ENCODE measurements at places on chromosomes 5 and 9.

- DNase-seq, result no peak
Observed at GRCh38 chr5:60487476-60487875, 212.5 kb downstream of the DEPDC1B start.

- no peak for DNase-seq
Observed at GRCh38 chr9:98667005-98667640, 41.6 kb downstream of the GABBR2 start.

GRCh38 chr9:112863214-112863613 lies 27.5 kb downstream of the SLC46A2 start:
- DNase-seq, result peak; percentile 42

- DNase-seq, result no peak
Observed at GRCh38 chr5:169429044-169429443, 128.1 kb upstream of the SLIT3 start.

- no peak for DNase-seq
Observed at GRCh38 chr5:164352695-164353094, 847.3 kb downstream of the MAT2B start.

GRCh38 chr5:66307647-66308241 lies 163.6 kb downstream of the SREK1 start:
- peak; percentile 72 for DNase-seq

- DNase-seq, result peak; percentile 53
Observed at GRCh38 chr9:69980041-69980440, 63.6 kb upstream of the MAMDC2 start.

GRCh38 chr9:114889802-114890224 lies 40.6 kb downstream of the TNFSF8 start:
- DNase-seq, result no peak

DNA sequence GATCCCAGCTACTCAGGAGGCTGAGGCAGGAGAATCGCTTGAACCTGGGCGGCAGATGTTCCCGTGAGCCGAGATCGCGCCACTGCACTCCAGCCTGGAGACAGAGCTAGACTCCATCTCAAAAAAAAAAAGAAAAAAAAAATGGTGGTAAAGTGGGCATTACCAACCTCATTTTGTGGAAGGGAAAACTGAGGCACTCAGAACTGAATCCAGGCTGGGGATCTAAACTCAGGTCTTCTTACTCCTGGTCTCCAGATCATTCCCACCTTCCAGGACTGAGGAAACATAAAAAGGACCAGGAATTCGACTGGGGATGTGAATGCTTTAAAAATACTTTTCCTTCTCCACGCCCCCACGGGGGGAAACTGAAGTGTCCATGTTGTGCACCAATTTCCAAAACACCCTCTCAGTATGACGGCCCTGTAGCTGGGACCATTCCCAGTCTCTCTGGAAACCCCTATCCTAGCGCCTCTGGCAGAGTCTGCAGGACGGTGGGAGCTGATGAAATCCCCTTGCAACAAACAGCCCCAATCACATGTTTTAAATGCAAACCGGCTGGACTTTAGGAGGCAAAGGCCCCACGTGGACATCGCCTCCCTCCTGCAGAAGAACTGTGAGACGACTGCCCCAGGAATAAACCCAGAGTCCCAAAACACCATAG lies 8.9 kb upstream of the AKNA start:
- peak; percentile 84 for DNase-seq

- DNase-seq, result no peak
Observed at GRCh38 chr9:35236692-35237091, 74.9 kb downstream of the UNC13B start.

DNA sequence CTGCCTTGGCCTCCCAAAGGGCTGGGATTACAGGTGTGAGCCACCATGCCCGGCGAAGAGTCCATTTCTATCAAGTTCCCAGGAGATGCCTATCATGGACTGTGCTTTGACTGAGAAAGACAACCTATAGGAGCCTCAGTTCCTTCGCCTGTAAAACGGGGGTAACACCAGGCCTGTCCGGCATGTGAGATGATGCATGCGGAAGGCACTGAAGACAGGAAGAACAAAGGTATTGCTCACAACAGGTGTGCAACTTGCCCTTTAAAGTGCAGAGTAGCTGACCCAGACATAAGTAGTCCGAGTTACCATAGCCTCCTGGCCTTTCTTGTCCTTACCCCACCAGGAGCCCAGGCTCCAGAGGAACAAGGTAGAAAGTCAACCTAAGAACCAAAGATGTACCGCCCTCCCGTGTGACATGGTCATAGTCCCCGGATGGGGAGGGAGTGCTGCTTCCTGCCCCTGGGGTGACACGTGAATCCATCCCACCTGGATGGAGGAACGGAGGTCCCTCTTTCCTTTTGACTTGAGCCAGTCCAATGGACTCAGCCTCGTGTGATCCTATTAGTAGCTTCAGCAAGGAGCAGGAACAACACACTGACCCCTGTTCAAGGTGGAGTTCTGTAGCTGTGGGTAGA lies 60.3 kb downstream of the HSPA4 start:
- DNase-seq, result no peak

- peak; percentile 2 for DNase-seq
Observed at GRCh38 chr5:30894811-30895210, 298.7 kb upstream of the CDH6 start.

GRCh38 chr9:16426716-16427115 lies 443.8 kb downstream of the BNC2 start:
- no peak for DNase-seq

DNA sequence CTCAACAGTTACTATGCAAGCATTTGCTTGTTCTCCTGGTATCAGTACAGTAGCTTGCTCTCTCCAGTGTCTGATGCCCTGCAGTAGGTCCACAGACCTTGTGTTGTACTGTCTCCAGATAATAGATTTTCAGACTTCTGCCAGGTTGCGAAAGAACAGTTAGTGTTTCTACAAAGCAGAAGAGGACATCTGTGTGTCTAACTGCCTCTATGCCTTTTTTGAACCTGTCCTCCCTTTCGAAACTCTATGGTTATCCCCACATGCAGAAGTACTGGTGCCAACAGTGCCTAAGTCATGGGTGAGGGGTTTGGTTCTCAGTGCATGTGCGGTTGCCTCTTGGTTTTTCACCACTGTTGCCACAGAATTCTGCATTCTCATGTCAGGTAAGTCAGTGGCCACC lies 45.9 kb downstream of the KCNN2 start:
- DNase-seq, result no peak

DNA sequence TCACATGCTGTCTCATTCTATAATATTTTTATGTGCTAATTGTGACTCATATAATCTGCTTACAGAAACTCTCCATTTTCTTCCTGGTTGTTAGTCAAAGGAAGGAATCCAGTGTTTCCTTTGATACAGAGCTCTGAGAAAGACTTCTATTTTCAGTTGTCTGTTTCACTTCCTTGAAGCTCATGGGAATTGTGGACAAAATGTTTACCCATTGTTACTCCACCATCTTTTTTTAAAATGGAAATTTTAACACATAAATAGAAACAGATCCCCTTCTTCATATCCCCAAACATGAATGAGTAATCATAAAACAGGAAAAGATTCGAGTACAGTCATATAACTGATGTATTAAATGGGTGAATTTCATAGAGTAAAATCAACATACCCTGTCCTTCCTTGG lies 42.0 kb upstream of the KCNN2 start:
- DNase-seq, result no peak

- no peak for DNase-seq
Observed at GRCh38 chr5:67494186-67494855, 297.7 kb upstream of the CD180 start.

- DNase-seq, result no peak
Observed at GRCh38 chr5:5800801-5801761, 378.6 kb downstream of the ICE1 start.

GRCh38 chr5:38768412-38769211 lies 77.2 kb upstream of the OSMR start:
- DNase-seq, result no peak

- no peak for DNase-seq
Observed at GRCh38 chr9:86757382-86757720, 190.0 kb downstream of the GAS1 start.

Measured in GM03348 (cell line).